Effector CD4-positive, alpha-beta T cell (primary cell): ENCODE measurements at places on chromosomes 4 and X.

DNA sequence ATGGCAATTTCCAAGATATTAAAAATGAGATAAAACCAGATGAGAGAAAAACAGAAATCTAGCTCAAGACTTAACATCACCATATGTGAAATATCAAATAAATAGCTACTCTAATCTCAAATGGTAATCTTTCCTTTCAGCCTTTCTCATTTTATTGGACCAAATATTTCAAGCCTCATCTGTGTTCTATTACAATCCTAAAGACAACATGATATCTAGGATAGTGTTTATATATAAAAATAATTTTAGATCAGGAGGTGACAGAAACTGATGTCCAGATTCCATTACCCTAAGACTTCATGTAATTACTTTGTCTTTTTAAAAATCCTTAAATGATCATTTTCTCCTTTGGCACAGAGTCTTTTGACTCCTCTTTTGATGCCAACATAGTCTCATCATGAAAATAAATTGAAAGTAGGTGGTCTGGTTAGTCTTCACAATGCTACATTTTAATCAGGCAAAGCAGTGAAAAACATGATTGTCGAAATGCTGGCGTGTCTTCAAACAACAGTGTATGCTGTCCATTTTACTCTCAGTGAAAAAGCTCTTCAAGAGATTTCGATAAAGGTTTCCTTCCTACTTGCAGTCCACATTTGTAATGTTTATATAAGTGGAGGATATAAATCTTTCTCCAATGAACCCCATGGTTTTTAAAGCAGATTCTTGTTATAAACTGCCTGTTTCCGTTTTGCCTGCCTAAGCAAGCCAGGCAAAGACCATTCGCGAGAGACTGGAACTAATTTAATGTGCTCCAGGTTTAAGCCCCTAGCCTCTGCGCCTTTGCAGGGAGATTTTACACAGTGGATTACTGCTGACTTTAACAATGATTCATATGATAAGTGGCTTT lies 169.8 kb downstream of the SCFD2 start:
- DNase-seq, result no peak

- no peak for DNase-seq
Measured at GRCh38 chr4:24117975-24118374, 228.1 kb upstream of the PPARGC1A start.

- DNase-seq, result no peak
Measured at GRCh38 chr4:152281211-152281610, 254.7 kb downstream of the FBXW7 start.

GRCh38 chr4:187270154-187270553 lies 546.5 kb upstream of the FAT1 start:
- no peak for DNase-seq

DNA sequence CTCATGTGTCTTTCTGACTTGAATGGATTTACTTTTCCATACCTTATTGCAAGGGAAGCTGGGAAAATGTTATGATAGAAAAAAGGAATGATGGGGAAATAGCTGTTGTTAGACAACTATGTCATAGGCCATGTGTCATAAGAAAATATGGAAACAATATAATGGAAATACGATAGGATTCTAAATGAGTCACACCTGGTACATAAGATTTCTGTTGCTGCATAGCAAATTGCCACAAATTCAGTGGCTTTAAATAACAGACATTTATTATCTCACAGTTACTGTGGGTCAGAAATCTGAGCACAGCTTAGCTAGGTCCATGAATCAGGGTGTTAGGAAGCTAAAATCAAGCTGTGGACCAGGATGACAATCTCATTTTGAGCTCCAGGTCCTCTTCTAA lies 44.6 kb upstream of the ANKRD50 start:
- DNase-seq, result no peak

DNA sequence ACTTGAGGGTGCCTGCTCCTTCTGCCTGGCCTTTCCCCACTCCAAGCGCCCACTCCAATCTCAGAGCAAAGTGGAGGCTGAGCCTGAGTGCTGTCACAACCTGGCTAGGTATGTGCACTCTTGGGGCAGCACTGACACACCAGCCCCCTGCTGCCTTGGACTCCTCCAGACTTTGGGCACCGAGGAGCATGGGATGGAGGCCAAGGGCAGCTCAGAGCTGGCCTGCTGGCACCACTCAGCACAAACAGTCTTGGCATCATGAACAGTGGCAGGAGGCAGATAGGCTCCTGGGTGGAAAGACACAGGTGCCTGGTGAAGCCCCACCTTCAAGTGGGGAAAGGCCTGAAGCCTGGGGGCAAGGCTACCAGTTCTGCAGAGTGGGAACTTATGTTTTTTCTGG lies 91.8 kb downstream of the KCNIP4 start:
- no peak for DNase-seq

- DNase-seq, result no peak
Measured at GRCh38 chr4:127521463-127521862, 111.3 kb upstream of the INTU start.

DNA sequence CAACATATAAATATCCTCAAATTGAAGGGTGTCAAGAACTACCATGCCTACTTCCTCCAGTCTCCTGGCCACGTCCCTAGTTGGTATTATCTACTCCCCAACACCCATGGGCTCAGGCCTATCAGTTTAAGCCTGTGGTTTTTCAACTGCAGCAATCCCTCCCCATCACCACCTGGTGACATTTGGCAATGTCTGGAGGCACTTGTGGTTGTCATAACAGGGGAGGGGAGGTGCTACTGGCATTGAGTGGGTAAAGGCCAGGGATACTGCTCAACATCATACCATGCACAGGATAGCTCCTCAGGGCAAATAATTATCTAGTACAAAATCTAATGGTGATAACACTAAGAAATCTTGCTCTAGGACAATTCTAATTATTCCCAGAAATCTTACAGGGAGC lies 95.3 kb downstream of the COMMD8 start:
- no peak for DNase-seq

DNA sequence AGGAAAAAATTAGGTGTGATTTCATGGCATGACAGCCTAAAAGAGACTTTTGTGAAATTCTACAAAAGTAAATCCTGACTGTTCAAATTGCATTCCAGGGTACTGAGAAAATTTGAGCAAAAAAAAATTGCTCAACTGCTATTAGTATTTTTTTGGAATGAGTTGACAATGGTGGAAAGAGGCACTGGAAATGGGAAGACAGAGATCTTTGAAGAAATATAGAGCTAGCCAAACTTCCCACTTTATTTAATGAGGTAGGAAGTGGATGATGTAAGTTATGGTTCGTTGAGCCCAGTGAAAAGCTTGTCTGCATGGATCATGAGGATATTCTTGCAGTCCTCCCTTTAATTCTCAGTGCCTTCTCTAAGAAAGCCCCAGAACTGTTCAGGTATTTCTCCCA lies 183.8 kb downstream of the PTTG2 start:
- DNase-seq, result no peak

DNA sequence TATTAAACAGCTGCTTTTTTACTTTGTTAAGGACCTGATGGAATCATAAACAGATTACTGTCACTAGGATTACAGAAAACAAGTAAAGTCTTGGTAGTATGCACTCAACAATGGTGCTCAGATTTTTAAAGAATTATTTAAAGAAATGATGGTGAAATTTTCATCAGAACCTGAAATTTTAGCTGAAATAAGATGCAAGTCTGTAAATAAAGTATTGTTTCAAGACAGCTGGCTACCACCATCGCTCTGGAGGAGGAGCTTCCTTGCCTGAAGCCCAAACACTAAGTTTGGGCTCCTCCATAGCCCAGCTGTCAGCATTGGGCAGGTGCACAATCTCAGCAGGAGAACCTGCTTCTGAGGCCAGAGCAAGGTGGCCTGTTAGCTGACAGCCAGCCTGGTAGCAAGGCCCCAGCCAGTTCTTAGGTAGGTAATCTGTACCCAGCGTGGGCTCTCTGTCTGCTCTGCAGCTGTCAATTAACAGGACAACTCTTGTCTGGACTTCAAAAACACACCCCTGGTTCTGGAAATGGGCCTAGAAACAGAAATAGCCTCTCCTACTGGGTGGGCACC lies 4.6 kb downstream of the GAB1 start:
- DNase-seq, result no peak

DNA sequence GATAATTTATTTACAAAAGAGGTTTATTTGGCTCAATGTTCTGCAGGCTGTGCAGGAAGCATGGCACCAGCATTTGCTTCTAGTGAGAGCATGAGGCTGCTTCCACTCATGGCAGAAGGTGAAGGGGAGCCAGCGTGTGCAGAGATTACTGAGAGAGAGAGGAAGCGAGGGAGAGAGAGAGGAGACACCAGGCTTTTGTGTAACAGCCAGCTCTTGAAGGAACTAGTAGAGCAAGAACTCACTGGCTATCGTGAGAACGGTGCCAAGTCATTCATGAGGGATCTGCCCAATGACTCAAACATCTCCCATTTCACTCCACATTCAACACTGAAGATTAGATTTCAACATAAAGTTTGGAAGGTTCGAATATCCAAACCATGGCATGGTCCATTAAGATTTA lies 12.7 kb downstream of the GUCY1A1 start:
- DNase-seq, result no peak

DNA sequence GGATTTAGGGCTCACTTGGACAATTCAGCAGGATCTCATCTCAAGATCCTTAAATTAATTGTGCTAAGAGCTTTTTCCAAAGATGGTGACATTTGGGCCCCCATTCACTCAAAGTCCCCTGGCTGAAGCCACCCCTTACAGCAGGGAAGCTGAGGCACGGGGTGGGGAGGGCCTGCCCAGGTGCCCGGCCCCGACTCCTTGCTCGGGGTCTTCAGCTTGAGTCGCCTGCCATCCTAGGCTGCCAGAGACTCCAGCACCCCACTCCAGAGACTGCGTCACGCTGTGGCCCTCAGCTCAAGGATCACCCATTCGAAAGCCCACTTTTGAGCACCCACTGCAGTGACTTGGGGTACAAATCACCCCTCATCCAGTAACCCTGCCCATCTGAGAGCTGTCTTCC lies 39.2 kb upstream of the GPR78 start:
- no peak for DNase-seq

DNA sequence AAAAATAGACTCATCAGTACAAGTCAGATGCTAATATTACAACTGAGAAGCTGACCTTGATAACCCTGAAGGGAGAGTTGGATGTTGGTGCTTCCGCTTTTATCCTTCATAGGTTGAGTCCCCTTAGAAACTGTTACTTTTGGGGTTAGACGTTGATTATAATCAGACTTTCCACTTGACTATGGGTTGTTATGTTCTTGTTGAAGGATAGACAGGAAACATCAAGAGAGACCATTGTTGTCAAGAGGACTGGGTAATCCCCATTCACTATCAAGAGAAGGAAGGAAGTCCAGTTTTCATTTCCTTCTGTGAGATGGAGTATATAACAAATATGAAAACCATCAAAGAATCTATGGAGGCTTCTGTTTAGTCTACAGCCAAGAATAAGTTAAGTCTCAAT lies 229.9 kb upstream of the AFF2 start:
- DNase-seq, result no peak

DNA sequence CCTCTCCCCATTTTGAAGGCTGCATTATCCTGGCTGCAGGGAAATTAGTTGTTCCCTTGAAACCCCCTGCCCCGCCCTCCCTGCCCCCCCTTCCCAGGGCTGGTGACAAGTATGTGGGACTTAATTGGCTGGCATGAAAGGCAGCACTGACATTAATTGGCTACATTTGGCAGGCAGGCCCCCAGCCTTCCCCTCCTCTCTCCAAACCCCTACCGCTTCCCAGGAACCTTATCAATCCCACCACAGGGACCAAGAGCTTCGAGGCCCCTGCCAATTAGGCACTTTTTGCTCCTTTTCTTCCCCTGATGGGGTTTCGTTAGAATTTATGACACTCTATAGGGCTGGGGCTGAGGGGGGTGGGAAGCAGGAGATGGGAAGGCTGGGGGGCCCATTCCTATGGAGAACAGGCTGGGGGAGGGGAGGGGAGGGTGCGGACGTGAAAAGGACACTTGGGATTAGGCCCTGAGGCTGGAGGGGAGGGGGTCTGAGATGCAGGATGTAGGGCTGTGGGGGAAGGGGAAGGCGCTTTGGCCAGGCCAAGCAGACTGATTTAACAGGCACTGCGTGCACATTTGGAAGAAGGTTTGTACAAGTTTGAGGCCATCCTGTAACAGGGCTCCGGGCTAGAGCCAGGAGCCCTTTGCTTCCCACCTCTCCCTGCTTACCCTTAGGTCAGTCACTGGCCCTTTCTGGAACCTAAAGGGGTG lies 52.2 kb downstream of the EFNB1 start:
- DNase-seq, result no peak

DNA sequence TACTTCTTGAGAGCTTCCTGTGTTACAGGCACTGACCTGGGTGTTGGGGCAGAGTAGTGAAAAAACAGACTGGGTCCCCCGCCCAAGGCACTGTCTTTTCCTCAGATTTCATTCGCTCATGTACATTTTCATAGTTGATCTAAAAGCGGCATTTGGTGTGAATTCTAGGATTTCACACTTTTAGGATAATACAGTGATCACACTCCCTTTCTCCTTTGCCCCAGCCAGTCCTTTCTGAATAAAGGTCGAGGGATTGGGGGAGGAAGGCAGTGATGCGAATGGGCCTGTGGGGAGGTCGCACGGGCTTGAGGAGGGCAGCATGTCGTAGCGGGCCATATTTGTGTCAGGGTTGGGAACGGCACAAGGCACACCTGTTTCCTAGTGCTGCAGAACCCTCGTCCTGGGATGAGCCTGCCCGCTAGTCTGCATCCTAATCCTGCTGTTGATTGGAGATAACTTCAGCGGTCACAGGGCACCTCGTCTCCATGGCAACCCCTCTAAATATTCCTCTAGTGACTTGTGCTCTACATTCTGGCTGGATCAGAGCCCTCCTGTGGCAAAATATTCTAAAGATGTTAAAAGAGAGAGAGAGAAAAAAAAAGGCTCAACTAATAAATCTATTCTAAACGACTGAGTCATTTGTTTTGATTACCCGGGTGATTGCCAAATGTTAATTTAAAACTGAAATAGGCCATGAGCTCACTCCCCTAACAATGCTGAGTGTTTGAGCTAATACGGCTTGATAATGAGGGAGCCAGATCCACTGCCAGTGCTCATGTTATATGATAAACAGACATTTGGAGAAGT lies 21.8 kb downstream of the FHL1 start:
- no peak for DNase-seq

- DNase-seq, result no peak
Measured at GRCh38 chr4:166895771-166896170, 338.5 kb downstream of the SPOCK3 start.

DNA sequence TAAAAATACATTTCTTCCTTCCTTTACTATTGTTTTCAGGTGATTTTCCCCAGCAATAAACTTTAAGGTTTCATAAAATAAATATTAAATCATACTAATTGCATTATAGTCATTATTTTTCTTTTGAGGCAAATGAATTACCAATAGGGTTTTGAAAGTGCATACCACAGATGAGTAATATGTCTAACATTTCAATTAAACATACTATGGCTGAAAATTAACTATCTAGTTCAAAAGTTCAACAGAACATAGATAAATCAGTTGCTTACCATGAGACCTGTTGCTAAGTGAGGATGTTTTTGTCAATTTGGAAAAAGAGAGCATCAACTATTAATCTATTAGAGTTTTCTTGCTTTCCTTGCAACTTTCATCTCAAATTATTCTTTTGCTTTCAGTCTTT lies 35.0 kb downstream of the NPY5R start:
- no peak for DNase-seq

- no peak for DNase-seq
Measured at GRCh38 chr4:70715097-70715496, 6.7 kb upstream of the RUFY3 start.
